HCEC 1CT (cell line): ENCODE measurements at places on chromosomes 16 and 17.
A peak's percentile ranks its signal among the peaks of the same experiment; 100 is the strongest.

DNA sequence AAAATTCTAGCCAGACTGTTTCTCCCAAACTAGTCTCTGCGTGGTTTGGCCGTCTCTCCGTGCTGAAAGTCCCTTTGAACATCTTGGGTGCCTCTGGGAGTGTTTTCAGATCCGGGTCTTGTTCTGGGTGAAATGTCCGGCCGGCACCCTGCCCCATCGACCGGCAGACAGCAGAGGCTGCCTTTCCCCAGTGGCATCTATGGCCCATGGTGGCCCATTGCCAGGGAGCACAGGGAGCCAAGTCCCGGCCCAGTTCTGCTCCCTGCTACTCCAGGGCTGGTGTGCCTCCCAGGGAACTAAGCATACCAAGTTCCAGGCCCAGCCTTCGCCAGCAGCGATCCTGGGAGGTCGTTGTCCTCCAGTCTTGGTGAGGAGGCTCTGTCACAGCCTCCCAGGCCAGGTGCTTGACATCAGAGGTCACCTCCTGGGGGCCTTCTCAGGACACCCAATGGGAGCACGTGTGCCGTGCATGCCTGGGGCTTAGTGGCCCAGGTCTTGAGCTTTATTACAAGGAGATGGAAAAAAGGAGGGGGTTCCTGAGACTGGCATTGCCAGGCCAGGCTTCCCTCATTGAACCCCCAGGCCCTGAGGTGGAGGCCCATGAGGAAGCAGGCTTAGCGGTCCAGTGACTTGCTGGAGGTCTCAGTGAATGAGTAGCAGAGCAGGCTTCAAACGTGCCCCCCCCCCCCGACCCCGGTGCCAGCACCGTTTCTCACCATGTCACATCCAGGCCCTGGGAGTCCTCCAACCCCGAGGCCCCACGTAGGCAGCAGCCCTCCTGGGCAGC, 54.0 kb downstream of the PGS1 start:
- no peak for DNase-seq

DNA sequence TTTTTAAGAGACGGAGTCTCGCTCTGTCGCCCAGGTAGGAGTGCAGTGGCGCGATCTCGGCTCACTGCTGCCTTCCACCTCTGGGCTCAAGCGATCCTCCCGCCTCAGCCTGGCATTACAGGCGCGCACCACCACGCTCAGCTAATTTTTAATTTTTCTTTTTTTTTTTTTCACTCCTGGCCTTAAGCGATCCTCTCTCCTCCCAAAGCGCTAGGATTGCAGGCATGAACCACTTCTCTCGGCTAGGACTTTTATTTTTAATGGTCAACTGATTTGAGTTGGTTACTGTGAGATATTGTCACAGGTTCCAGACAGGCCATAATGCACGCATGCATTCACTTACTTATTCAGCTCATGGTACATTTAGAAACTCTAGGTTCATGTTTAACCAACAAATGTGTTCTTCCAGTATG, 888 bp downstream of the PIGW start:
- no peak for DNase-seq

DNA sequence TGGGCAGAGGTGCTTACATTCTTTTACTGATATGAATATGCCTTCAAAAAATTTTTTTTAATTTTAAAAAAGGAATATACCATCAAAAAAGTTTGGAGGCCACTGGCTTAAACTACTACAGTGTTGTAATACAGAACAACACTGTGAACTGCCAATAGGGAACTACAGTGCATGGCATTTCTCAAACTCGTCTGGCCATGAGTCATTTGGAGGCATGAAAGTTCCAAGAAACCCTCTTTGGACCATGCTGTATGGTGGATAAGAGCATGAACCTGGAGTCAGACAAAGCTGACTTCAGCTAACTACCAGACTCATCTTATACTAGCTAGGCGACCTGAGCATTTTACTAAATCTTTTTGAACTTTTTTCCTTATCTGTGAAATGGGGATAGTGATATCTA, 9.2 kb upstream of the NF1 start:
- peak; percentile 57 for DNase-seq

- no peak for DNase-seq
Measured at GRCh38 chr17:83132251-83133081, 53.1 kb downstream of the METRNL start.

GRCh38 chr16:27341549-27341948, 27.8 kb downstream of the IL4R start:
- no peak for DNase-seq

DNA sequence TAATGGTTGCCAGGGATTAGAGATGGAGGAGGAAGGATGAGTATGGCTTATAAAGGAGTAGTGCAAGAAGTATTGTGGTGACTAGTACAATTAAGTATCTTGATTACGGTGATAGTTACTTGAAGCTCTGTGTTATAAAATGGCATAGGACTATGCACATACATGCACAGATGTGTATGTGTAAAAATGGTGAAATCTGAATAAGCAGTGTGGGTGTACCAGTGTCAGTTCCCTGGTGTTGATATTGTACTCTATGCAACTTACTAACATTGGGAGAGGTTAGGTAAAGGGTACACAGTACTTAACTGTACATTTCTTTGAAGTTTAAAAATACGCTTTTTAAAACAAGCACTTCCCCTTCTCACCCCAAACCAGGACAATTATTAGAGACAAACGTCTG, 48.5 kb downstream of the NSRP1 start:
- DNase-seq, result no peak
